HT-29 (cell line): ENCODE measurements at places on chromosomes 7 and 10. TPM values are rescaled to one million over a fixed set of nuclear protein-coding genes. Genes with fewer than 3 reads are reported as not detected.

DNA sequence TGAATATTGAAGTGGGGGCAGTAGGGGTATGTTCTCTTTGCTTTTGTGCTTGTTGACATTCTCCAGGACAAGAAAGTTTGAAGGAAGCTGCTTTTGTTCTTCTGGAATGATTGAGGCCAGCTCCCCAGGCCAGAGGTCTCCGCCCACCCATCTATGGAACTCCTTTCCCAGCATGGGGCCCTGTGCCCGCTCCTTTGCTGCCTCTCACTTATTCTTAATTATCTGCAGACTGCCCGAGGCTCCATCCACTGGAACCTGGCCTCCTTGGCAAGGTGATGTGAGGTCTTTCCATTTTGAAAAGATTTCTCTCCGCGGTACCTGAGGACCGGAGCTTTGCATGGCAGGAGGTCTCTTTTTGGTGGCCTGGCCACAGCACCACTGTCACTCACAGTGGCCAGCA lies 39.3 kb upstream of the MKI67 start:
- no peak for DNase-seq

Gene OGA
- total RNA-seq, result 42.9 and 43.2 TPM in 2 replicates

- no peak for DNase-seq
These were observed 31.4 kb upstream of the ENO4 start for GRCh38 chr10:116817780-116818343.

Gene SLC26A4
- not detected in 2 replicates for total RNA-seq

Gene UPK3B
- 96.8 and 102 TPM in 2 replicates for total RNA-seq

GRCh38 chr10:48611133-48611532 lies 6.3 kb upstream of the ARHGAP22 start:
- no peak for DNase-seq

Gene MPP7
- total RNA-seq, result 2.2 and 4.5 TPM in 2 replicates

- DNase-seq, result no peak
These were observed 310.2 kb downstream of the TNS3 start for GRCh38 chr7:47271749-47272148.

DNA sequence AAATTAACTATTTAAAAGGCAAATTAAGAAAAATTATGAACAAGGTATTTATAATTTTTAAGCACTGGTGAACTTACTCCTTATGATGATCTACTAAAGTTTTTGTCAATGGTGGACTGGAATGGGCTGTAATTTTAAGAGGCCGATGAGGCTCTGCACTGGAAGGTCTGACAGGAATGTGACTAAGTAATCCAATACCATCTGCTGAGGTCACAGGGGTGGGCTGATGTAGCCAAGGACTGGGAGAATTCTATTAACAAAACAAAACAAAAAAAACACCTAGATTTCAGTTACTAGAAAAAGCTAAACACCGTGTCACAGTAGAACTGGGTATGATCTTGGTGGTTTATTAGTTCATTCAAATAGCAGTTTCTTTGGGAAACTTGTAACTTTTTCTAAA lies 75.9 kb downstream of the NRBF2 start:
- DNase-seq, result no peak

- peak; percentile 13 for DNase-seq
These were observed 957 bp upstream of the SVIL start for GRCh38 chr10:29635711-29636144.

DNA sequence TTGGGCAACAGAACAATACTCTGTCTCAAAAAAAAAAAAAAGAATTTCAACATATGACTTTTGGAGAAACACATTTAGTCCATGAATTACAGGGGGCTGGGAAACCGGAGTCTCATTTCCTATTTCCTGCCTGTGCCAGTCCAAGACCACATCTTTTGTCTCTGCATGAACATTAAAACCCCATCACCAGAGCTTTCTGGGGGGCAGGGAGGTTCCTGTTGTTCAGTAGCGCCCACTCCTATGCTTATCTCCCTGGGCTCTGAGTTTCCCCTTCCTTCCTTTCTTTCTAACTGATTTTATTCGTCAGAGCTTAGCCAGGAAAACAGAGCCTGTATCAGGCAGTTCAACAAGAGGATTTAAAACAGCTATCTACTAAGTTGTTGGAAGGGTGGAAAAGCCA lies 119.3 kb downstream of the CALN1 start:
- no peak for DNase-seq

DNA sequence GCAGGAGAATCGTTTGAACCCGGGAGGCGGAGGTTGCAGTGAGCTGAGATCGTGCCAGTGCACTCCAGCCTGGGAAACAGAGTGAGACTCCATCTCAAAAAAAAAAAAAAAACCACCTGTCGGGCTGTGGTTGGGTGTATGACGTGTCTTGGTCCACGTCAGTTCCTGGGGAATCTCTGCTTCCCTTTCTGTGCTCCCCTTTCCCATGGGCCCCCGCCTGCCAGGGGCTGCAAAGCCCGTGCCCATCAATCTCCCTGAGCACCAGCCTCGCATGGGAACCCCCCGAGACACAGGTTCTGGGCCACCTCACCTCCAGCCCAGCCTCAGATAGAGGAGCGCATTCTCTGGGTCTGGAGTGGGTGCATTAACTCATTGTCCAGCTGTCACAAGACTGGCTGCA lies 2.3 kb upstream of the SH2B2 start:
- DNase-seq, result no peak

- DNase-seq, result no peak
These were observed 27.0 kb upstream of the ZNF862 start for GRCh38 chr7:149811221-149811620.

- no peak for DNase-seq
These were observed 16.0 kb downstream of the TMEM273 start for GRCh38 chr10:49172061-49172776.

DNA sequence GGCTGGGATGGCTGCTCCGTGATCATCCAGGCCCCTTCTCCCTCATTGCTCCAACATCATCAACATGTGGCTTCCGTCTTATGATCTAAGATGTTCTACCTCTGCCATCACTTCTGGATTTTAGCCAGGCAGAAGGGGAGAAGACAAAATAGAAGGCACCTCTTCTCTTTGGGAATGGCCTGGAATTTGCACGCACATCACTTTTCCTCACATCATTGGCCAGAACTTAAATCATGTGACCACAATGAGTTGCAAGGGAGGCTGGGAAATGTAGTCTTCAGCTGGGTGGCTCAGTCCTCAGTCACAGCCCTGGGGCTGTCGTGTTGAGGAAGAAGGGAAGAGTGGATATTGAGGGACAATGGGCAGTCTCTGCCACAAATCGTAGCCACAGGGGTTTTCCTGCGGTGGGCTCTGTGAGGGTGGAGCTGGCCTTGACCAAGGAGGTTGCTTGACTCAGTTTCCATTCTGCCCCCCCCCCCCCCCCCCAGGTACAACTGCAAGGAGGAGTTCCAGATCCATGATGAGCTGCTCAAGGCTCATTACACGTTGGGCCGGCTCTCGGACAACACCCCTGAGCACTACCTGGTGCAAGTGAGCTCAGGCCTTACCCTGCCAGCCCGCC lies 50.3 kb downstream of the PALD1 start:
- DNase-seq, result peak; percentile 45

Gene AGR3
- total RNA-seq, result 6.2 and 17.9 TPM in 2 replicates

Gene TUBAL3
- 0.05 and 0.47 TPM in 2 replicates for total RNA-seq

GRCh38 chr7:89145801-89146200 lies 350.3 kb upstream of the TEX47 start:
- DNase-seq, result no peak

DNA sequence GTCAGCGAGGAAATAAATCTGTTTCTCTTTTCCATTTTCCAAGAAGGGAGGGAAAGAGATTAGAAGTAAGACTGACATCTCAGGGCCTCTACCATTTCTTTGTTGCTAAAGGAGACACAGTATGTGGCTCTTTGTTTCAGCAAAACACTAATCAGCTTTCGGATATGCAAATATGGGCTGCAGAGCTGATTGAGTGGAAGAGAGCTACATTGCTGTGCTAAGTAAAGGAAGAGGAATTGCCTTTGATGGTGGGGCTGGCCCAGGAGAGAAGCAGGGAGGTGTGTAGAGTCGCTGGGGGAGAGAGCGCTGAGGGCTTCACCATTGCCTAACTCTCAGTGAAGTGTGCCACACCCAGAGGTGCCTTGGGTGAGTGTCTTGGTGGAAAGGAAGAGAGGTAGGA lies 284.8 kb downstream of the SDK1 start:
- DNase-seq, result no peak
